A172 (cell line): ENCODE measurements at places on chromosomes 4 and X. TPM values are rescaled to one million over a fixed set of nuclear protein-coding genes. Genes with fewer than 3 reads are reported as not detected.

Gene SOD3
- 1.9 and 2.7 TPM in 2 replicates for total RNA-seq

Gene CXCL11
- total RNA-seq = not detected in 2 replicates

Gene ZNF157
- total RNA-seq = not detected in 2 replicates

Gene UGT2A1
- not detected in 2 replicates for total RNA-seq

Gene SYTL5
- 8.1 and 8.5 TPM in 2 replicates for total RNA-seq

GRCh38 chrX:18793601-18794089 lies 86.2 kb downstream of the PPEF1 start:
- DNase-seq = no peak

DNA sequence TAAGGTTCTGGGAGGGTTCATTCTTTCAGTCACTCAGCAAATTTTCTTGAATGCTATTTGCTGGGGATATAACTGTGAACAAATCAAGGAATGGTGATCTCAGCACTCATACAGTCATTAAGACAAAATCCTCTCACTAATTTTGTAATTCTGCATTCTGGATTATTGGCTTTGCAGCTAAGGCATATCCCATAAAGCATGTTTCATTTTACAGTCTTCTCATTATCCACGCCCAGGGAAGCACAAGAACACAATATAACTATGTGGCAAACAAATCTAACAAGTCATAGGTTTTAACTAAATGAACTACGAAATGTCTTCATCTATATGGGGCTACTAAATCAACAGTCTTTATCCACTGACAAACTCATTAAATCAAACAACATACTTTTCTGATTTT lies 139.9 kb downstream of the CAMK2D start:
- DNase-seq = no peak

- no peak for DNase-seq
These were observed 43.1 kb upstream of the BCOR start for GRCh38 chrX:40140706-40141499.

DNA sequence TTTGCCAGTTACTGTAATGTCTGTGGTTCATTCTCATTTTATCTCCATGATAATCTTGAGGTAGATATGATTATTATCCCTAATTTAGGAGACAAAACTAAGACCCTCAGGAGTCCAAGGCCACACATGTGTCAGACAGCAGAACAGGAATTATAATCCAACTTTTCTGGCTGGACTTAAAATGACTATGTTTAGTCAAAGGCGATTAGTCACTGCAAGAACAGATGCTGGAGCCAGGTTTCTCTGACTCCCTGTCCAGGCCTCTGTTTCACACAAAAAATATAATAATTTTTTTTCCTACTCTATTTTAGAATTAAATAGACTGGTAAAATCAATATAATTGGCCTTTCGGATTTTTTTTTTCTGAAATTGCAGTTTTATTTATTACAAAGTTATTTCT lies 56.7 kb upstream of the TMEM131L start:
- DNase-seq = peak; percentile 16

DNA sequence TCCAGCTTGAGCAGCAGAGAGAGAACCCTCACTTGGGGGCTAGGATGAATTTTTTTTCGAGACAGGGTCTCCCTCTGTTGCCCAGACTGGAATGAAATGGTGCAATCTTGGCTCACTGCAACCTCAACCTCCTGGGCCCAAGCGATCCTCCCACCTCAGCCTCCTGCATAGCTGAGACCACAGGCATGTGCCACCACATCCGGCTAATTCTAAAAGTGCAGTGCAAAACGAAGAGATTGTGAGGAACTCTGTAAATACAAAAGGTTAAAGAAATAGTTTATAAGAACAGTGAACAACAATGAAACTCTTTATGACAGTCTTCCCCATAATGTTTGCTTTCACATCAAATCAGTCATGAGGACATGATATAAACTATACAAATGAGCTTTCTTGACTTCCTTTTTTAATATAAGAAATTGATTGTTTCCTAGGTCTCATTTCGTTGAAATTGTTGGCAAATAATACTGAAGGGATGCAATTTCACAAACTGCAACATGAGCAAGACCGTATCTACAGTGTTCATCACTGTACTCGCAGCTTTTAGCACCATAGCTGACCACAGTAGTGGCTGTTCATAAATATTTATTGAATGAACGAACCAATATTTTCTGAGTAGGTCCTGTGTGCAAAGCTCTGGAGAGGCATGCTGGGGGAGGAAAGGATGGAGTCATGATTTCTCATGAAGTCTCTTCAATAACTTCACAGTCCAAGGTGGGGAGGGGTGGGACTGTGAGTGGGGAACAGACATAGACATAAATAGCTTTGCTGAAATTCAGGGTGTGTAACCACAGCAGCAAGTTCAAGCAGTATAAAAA lies 116.1 kb downstream of the SHROOM3 start:
- DNase-seq = peak; percentile 45

GRCh38 chr4:5503336-5503936 lies 204.9 kb downstream of the EVC2 start:
- DNase-seq = no peak

DNA sequence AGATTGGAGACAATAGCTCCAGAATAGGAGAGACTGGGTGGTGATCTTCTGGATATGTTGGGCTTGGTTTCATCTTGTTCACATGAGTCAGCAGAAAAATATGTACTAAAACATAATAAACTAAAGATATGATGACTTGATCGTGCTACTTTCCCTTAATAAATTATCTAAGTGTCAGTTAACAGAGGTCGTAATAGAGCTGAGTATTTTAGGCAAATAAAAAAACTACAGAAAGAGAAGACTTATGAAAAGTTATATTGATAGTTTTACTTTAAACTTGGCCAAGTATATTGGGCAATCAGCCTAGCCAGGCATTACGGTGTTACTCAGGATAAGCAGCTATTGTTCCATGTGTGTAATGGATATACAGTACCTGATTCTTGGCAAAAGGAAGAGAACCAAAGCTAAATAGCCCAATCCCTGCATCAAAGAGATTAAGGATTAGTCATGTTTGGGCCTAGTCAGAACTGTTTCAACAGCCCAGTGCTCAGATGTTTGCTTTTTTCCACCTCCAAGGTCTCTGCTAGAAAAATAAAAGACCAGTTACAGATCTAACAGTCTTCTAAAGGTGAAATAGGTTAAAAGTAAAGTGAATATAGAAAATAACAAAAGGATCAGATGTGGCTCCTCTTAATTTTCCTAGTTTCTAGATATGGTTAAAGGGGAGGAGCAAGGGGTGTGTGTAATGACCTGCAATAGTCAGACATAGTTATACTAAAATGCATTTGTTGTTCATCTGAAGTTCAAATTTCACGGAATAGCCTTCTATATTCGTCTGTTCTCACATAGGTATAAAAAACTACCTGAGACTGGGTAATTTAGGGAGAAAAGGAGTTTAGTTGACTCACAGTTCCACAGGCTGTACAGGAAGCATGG lies 262.6 kb downstream of the ADGRL3 start:
- DNase-seq = peak; percentile 30

- no peak for DNase-seq
These were observed 61.7 kb downstream of the NBDY start for GRCh38 chrX:56790778-56791177.

GRCh38 chr4:174284487-174284886 lies 776 bp downstream of the CEP44 start:
- DNase-seq = no peak

GRCh38 chrX:53494436-53494835 lies 60.3 kb upstream of the HSD17B10 start:
- DNase-seq = no peak

DNA sequence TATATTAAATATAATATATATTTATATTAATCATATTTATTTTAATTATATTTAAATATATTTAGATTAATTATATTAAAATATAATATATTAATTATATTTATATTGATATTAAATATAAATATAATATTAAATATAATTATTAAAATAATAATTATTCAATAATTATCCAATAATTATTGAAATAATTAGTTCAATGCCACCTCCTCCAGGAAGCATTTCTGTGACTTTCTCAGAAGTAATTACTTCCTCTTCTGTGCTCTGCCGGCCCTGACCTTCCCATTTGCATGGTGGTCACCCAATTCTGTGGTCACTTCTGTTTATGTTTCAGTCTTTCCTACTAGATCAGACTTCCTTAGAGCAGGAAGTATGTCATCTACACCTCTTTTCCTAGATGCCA lies 45.8 kb downstream of the EVC2 start:
- no peak for DNase-seq

DNA sequence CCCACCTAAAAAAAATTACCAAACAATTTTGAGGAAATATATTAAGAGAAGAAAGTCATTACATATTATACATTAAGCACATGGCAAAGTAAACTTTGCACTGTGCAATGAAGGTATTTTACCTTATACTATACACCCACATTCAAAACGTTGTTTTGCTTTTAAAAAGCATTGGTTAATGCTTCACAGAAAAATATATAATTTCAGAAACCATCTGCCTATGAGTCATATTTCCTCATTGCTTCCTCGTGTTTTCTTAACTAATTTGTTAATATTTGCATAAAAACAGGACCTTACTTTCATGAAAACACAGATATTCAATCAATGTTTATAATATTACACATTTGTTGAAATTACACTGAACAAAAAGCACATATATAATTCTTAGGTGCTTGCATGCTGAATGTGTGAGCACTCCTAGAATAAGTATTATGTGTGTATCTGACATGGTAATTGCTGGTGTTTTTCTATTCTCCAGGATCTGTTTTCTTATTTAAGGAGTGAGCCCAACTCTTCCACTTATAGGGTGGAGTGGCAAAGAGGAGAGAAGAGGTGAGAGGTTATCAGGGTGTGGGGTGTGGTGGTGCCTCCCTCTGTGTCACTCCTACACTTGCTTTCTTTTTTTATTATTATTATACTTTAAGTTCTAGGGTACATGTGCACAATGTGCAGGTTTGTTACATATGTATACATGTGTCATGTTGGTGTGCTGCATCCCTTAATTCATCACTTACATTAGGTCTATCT lies 95.1 kb upstream of the IQCM start:
- no peak for DNase-seq

GRCh38 chr4:2116687-2117400 lies 57.7 kb downstream of the NAT8L start:
- no peak for DNase-seq
